ENCODE measurements at places on chromosomes 3 and 15. TPM values are rescaled to one million over a fixed set of nuclear protein-coding genes. Genes with fewer than 3 reads are reported as not detected.

DNA sequence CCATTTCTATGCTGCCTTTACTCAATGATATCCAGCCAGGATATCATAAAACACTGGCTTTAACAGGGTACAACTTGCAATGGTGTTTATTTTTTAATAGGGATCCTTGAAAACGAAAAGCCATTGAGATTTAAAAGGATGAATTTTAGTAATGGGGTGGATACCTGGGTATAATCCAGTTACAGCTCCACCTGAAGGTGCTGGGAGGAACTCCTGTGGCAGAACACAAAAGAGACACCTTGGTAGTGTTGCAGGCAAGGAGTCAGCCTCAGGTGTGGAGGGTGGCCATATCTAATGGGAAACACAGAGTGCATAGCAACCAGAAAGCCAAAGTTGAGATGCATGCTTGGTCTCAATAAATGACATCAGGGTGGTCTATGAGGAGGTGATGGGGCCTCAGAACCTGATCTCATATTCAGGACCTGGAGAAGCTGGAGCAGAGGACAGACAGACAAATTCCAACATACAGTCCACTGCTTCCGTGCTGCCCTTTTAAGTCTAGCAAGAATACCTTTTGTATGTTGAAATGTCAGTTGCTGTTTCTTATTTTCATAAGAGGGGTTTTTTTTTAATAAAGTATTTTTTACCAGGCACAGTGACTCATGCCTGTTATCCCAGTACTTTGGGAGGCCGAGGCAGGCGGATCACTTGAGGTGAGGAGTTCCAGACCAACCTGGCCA is 12.0 kb upstream of the PAQR9 start:
- DNase-seq, result no peak

DNA sequence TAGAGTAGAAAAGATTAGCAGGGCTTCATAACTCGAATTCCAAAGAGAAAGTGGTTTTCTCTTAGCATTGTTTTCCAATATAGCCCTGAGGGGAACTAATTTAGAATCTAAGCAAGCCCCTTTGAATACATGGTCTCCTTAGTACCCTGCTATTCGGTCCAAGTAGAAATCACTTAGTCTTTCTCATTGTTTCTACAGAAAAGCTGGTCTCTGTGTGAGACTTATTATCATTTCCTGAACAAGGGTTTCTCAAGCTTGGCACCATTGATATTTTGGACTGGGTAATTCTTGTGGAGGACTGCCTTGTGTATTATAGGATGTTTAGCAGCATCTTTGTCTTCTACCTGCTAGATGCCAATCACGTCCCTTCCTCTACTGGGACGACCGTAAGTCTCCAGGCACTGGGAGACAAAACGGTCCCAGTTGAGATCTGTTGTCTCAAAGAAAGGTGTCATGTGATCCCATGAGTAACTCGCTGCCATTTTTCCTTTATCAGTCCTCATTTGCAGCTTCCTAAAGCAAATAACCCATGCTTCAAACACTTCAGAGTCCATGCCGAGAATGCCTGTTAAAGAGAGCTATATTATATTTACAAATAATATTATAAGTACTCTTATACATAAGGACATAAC is 230.7 kb upstream of the SLCO3A1 start:
- DNase-seq, result no peak

DNA sequence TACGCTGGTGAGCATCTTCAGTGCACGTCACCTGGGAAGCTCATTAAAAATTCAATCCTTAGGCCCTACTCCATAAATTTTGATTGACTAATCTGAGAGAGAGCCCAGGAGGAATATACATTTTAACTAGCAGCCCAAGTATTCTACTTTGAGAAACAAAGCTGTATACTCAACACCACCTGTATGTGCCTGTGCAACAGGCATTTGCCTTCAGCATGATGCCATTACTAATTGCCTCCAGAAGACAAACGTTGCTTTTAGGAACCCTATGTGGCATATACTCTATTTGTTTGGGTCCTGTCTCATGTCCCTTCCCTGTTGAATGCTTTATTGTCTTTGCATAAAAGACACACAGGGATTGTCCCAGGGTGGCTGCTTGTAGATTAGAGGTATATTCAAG is 7.7 kb downstream of the ASTE1 start:
- no peak for DNase-seq

The FETUB gene
- not detected for polyA plus RNA-seq

DNA sequence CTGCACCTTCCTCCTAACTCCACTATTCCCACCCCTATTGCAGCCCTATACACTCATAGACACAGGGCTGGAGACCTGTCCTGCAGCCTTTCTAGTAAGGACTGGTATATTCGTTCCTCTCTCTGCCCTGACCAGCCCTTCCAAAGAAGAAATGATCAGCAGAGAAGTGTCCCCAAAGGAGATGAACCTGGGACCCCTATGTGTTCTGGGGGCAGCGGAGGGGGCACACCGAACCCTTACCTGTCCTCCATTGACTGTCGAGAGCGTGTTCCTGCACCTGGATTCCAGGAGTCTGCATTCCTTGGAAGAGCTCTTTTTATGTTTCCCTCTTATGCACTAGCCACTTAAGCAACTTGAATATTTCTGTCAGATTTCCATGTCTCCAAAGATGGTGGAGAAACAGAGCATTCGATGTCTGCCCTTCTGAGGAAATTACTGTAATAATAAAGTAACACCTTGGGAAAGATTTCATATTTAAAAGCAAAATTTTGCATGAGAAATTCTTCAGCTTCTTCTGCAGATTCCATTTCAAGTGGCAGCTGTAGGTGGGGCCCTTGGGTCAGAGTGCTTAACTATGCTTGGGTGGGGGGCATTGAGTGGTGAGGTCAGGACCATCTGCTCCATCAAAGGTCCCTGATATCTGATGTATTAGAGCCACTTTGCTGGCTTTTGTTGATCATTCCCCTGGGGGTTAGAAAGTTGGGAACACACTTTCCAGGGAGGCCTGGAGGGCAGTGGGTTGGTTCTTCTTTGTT is 6.3 kb downstream of the EPHB1 start:
- no peak for DNase-seq

The FAM162A gene
- 30.6 TPM for polyA plus RNA-seq

The KNG1 gene
- polyA plus RNA-seq, result 0.26 TPM

- no peak for DNase-seq
These were observed 70.4 kb upstream of the KY start for GRCh38 chr3:134721214-134721613.

Data from left lung (tissue), 14 donors.